T-helper 2 cell treated with Interferon-gamma antibody and Interleukin-4, amounts not matched to agents 5 μg/mL and 100 μg/mL, for 36 hours (primary cell): ENCODE measurements at places on chromosomes 7 and 10.

DNA sequence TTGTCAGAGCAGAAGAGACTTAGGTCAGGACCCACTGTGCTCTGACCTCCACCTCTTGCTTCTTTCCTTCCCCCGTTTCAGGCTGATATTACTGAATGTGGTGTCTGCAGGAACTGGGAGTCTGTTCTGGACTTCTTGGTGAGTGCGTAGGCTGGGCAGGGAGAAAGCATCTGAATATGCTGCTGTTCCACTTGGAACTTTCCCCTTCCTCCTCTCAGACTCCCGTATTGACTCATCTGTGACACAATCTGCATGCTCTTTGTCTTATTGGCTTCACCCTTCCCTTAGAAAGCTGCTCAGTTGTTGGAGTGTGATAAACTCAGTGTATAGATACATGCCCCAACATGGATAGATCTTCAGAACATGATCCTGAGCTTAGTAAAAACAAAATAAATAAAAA, 137.6 kb upstream of the HABP2 start:
- DNase-seq, result no peak

DNA sequence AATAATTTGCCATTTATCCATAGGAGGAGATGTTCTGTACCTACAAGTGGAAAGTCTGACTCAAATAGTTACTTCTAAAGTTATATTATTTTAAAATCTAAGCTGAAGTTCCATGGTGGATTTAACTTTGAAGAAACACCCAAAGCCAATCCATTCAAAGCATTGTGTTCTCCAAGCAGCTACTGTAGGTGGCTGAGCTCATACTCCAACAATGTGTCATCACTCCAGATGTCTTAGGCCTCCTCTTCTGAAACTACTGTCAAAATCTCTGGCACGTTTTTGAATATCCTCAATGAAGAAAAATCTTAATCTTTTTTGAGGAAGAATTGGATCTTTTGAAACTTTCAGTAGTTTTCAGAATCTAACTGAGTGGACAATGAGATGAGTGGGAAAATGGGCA, 169.1 kb downstream of the PTEN start:
- no peak for DNase-seq

- DNase-seq, result no peak
Measured at GRCh38 chr10:5600908-5601307, 65.5 kb downstream of the ASB13 start.

GRCh38 chr10:78505657-78506056, 472.0 kb downstream of the RPS24 start:
- DNase-seq, result no peak

DNA sequence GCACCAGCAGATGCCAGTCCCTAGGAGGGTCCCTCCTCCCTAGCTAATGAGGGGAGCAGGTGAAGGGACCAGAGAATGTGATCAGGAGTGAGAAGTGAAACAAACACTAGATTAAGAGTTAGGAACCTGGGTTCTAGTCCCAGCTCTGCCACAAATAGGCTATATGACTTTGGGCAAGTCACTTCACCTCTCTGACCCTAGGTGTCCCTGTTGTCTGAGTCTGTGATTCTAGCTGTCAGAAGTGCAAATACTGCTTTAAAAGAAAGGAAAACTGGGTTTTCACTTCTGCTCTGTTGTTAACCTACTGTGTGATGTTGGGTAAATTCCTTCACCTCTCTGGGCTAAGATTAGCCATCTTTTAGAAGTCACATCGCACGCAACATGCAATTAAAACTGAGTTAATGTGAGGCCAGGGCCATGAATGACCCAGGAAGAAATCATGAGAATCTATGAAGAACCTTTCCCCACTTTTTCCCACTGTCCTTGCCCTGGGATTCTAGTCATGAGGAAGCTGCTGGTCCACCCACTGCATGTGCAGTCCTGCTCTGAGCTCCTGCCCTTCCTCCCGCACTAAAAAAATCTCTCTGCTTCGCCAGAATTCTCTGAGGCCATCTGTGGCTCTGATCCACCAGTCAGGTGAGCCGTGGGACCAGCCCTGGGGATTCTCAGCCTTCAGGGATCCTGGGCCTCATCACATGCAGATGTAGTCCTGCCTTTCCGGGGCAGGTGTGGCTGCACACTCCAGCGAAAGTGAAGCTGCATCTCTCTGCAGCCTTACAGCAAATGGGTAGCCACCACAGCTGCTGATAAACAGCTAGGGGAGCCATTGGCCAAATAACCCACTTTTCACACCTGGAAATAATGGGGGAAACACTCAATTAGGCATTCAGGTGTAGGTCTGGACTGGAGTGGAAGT, 181.7 kb downstream of the PLXNA4 start:
- DNase-seq, result no peak

GRCh38 chr7:106731646-106732444, 70.9 kb upstream of the CCDC71L start:
- peak; percentile 30 for DNase-seq

DNA sequence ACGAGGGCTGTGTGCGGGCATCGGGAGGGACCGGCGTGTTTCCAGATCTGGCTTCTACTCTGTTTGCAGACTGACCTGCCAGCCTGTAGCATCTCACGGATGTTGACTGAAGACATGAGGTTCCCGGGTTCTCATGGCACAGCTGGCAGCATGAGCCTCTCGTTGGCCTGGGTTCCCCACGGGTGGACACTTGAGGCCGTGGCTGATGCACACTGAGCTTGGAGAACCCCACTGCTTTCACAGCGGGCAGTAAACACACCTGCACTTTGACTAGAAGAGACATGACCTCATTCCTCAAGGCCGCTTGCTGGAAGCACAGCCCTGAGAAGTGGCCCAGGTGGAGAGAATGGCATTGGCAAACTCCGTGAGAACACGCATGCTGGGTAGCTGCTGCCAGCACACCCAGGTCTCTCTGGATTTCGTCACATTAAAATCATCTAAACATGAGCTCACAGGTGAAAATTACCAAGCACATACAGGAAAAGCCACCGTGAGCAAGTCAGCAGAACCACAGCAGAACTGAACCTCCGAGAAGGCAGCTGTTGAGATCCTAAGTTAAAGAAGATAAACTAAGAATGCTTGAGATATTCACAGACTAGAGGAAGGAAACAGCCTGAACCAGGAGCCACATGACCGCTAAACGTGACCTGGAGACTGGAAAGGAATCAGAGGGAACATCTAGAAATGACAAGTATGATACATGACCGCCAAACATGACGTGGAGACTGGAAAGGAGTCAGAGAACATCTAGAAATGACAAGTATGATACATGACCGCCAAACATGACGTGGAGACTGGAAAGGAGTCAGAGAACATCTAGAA, 32.5 kb downstream of the BNIP3 start:
- DNase-seq, result no peak

DNA sequence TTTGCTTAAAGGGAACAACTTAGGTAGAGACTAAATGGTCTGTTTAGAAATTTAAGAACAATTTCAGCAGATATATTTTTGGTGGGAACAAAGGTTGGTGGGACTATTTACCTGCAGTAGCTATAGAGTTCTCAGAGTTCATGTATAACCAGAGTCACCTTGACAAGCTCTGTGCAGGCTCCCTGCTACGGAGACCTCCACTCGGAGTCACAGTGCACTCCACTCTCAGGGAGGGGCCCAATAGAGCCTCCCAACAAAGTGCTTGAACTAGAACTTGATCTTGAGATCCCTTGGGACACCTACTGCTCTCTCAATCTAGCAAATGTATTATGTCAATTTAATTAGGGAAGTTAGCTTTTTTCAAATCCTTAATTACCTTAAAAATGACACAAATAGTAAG, 2.3 kb downstream of the MYPN start:
- DNase-seq, result no peak
